Mesothelial cell of epicardium (in vitro differentiated cells): ENCODE measurements at places on chromosomes 7 and 10. TPM values are rescaled to one million over a fixed set of nuclear protein-coding genes. Genes with fewer than 3 reads are reported as not detected.

DNA sequence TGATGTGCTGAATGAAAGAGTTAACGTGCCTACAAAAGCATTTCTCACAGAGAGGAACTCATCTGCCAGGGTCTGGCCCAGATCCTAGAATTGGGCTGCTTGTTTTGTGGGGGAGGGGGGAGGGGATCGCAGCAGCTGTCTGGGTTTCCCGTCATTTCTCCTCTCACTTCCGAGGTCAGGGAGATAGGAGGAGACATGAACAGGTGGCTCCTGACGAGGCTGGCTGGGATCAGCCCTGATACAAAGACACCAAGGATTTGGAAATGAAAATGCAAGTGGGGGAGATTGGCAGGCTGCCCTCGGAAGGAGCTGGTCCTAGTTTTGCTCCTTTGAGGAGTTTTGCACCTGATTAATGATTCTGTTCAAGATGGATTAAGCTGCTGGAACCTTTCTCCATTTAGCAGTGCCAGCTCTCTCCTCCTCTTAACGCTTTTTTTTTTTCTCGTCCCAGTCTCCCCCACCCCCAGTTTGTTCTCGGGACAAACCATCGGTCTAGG lies 86.8 kb upstream of the KMT2C start:
- H3K4me1 ChIP-seq: peaks cover 14% of the 10 kb centered on the region
- H3K27me3 ChIP-seq: no peaks in the 10 kb centered on the region
- H3K27ac ChIP-seq: no peak overlapping the region

GRCh38 chr10:7345717-7346116 lies 65.1 kb downstream of the SFMBT2 start:
- no peak overlapping the region for H3K27ac ChIP-seq
- no peaks in the 10 kb centered on the region for H3K4me1 ChIP-seq
- H3K36me3 ChIP-seq: no peaks in the 10 kb centered on the region
- H3K27me3 ChIP-seq: peaks cover 84% of the 10 kb centered on the region

DNA sequence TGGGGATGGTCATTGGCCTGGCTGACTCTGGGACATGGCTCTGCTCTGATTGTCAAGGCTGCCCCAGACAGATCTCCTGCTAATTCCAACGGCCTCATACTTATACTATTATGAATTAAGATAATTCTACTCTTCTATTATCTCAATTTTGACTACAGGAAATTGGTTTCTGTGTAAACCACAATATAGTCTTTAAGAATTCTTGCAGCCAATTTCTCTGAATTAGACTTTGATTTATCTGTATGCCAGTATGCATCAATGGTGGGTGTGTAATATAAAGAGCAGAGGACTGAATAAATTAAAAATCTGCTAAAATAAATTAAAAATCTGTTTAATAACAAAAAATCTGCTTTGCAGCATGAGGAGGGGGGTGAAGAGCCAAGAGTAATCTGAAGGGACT lies 27.0 kb downstream of the HIBADH start:
- no peak overlapping the region for H3K4me3 ChIP-seq
- H3K27me3 ChIP-seq: no peaks in the 10 kb centered on the region
- H3K27ac ChIP-seq: no peak overlapping the region

DNA sequence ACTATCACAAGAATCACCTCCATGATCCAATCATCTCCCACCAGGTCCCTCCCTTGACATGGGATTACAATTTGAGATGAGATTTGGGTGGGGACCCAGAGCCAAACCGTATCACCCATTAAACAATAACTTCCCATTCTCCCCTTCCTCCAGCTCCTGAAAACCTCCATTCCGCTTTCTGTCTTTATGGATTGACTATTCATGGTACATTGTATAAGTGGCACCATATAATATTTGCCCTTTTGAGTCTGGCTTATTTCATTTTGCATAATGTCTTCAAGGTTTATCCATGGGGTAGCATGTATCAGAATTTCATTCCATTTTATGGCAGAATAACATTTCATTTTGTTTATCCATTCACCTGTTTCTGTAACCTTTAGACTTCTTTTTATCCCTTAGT lies 39.2 kb upstream of the GARS1 start:
- peaks cover 9% of the 10 kb centered on the region for H3K4me1 ChIP-seq
- no peak overlapping the region for H3K27ac ChIP-seq
- peaks cover 8% of the 10 kb centered on the region for H3K36me3 ChIP-seq
- no peak overlapping the region for H3K4me3 ChIP-seq
- H3K27me3 ChIP-seq: no peaks in the 10 kb centered on the region
- no peak for DNase-seq

DNA sequence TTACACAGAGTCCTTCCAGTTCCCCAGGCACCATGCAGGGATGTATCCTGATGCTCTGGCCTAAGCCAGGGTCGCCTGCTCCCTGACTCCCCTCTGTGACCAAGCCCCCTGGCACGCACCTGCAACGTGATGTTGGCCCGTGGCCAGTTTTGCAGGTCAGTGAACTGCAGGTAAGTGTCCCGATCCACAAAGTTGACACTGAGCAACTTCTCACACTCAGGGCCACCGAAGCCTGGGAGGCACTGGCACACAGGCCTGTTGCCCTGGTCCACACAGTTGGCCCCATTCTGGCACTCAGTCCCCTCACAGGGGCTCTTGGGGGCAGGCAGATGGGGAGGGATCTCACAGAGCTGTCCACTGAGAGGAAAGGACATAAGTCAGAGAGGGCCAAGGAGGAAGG lies 174.3 kb downstream of the LCOR start:
- H3K4me1 ChIP-seq: no peaks in the 10 kb centered on the region
- H3K36me3 ChIP-seq: no peaks in the 10 kb centered on the region
- H3K4me3 ChIP-seq: no peak overlapping the region
- DNase-seq: no peak
- peaks cover 3% of the 10 kb centered on the region for H3K27me3 ChIP-seq
- no peak overlapping the region for H3K27ac ChIP-seq

DNA sequence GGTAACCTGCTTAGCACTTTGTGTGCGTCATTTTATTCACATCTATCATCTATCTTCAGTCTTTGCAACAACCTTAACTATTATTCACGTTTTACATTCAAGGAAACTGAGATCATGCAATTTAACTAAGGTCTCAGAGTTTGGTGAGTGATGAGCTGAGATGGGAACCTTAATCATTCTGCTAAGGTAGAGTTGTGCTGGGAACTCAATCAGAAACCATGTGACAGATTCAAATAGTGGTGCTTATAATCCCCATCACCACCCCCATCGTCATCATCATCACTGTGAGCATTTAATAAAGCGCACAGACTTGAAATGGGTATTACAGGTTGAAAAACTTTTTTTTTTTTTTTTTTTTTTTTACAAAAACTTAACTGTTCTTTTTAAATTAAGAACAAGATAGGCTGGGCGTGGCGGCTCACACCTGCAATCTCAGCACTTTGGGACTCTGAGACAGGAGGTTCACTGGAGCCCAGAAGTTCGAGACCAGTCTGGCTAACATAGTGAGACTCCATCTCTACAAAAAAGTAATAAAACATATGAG lies 160.9 kb downstream of the PIP4K2A start:
- H3K4me3 ChIP-seq: no peak overlapping the region
- peak overlapping the region; percentile 49 for H3K27ac ChIP-seq
- H3K27me3 ChIP-seq: no peaks in the 10 kb centered on the region
- no peak for DNase-seq
- H3K4me1 ChIP-seq: peaks cover 50% of the 10 kb centered on the region
- H3K36me3 ChIP-seq: peaks cover 3% of the 10 kb centered on the region

- peaks cover 72% of the 10 kb centered on the region for H3K27me3 ChIP-seq
- H3K4me3 ChIP-seq: no peak overlapping the region
- no peaks in the 10 kb centered on the region for H3K4me1 ChIP-seq
- H3K27ac ChIP-seq: no peak overlapping the region
- DNase-seq: no peak
Observed at GRCh38 chr10:75358835-75359421, 42.6 kb downstream of the ZNF503 start.

- H3K27ac ChIP-seq: no peak overlapping the region
- no peaks in the 10 kb centered on the region for H3K27me3 ChIP-seq
- no peak for DNase-seq
Observed at GRCh38 chr10:33566426-33566825, 232.0 kb upstream of the NRP1 start.

DNA sequence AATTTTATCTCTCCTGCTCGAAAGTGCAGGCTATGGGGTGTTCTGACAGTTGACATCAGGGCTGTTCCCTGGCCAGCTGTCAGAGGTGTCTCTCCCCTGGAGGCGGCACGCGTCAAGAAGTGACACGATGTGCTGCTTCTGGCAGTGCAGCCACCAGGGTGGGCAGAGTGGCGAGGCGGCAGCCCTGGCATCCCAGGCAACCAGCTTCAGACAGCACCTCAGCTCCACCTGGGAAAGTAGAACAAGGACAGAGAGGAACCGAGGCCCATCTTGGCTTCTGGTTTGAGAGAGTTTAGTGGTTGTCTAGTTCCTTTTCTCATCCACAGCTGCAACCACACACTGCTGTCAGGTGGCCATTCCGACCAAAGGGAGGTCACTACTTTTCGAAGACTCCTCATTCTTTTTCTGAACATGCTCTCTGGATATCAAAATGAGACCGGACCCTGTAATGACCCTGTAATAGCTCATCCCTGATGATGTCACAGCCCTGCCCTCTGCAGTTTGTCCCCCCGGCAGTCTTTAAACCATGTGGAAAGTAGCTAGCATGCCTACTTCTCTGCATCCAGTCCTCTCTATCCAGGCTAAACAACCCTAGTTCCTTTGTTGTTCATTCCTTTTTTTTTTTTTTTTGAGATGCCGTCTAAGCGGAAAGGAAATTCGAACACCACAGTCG lies 381.0 kb upstream of the NRP1 start:
- H3K36me3 ChIP-seq: no peaks in the 10 kb centered on the region
- no peak for DNase-seq
- no peak overlapping the region for H3K4me3 ChIP-seq
- H3K27ac ChIP-seq: no peak overlapping the region

DNA sequence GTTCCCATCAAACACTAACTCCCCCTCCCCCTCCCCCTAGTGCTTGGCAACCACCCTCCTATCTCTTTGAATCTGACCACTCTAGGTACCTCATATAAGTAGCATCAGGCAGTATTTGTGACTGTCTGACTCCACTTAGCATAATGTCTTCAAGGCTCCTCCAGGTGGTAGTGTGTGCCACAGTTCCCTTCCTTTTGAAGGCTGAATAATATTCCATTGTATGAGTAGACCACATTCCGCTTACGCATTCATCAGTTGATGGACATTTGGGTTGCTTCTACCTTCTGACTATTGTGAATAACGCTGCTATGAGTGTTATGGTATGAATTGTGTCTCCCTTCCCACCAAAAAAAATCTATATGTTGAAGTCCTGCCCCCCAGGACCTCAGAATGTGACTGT lies 89.6 kb downstream of the PRKAG2 start:
- H3K4me3 ChIP-seq: no peak overlapping the region
- H3K36me3 ChIP-seq: no peaks in the 10 kb centered on the region
- H3K4me1 ChIP-seq: peaks cover 2% of the 10 kb centered on the region
- peaks cover 26% of the 10 kb centered on the region for H3K27me3 ChIP-seq

- no peaks in the 10 kb centered on the region for H3K4me1 ChIP-seq
- no peak overlapping the region for H3K4me3 ChIP-seq
- H3K27ac ChIP-seq: no peak overlapping the region
- H3K27me3 ChIP-seq: peaks cover 12% of the 10 kb centered on the region
- DNase-seq: no peak
- H3K36me3 ChIP-seq: no peaks in the 10 kb centered on the region
Observed at GRCh38 chr7:141262101-141263090, 188.5 kb downstream of the TMEM178B start.

- H3K4me1 ChIP-seq: peaks cover 3% of the 10 kb centered on the region
- no peak overlapping the region for H3K4me3 ChIP-seq
- H3K27me3 ChIP-seq: peaks cover 2% of the 10 kb centered on the region
- no peaks in the 10 kb centered on the region for H3K36me3 ChIP-seq
- no peak for DNase-seq
Observed at GRCh38 chr7:47940088-47941013, 7.9 kb downstream of the PKD1L1 start.

DNA sequence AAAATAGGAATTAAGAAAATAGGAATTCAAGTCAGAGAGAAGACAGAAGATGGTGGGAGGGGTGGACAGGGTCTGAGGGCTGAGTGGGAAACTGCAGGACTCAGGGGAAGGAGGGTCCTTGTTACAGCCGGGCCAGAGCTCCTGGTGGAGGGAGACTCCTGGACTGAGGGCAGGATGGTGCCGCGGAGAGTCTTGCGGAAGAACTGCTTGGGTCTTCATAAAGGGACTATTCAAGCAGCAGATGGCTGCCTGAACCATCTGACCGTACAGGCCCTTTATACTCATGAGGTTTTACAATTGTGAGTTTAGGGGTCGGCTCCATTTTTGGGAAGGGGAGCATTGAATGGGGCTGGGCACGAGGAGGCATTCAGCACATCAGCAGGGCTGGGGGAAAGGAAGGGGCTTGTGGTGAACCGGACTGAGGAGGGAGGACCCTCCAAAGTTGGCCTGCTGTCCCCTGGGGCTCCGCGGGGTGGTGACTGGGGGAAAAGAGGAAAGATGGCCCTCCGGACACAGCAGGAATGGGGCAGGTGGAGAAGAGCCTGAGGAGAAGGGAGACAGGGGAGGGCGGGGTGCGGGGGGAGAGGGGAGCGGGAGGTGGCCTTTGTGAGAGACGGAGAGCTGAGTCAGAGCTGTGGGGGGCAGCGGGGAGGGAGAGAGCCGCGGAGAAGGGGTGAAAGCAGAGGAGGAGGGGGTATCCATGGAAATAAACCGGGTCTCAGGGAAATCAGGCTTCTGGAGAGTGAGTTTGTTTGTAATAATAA lies 1.5 kb downstream of the FAM131B start:
- no peak for DNase-seq
- H3K4me1 ChIP-seq: peaks cover 7% of the 10 kb centered on the region
- H3K4me3 ChIP-seq: peak overlapping the region; percentile 63
- peaks cover 74% of the 10 kb centered on the region for H3K27me3 ChIP-seq
- H3K27ac ChIP-seq: no peak overlapping the region

- no peak overlapping the region for H3K27ac ChIP-seq
- H3K4me1 ChIP-seq: peaks cover 20% of the 10 kb centered on the region
- no peak for DNase-seq
- no peak overlapping the region for H3K4me3 ChIP-seq
- H3K36me3 ChIP-seq: no peaks in the 10 kb centered on the region
Observed at GRCh38 chr7:55179931-55180682, 161.3 kb downstream of the EGFR start.

DNA sequence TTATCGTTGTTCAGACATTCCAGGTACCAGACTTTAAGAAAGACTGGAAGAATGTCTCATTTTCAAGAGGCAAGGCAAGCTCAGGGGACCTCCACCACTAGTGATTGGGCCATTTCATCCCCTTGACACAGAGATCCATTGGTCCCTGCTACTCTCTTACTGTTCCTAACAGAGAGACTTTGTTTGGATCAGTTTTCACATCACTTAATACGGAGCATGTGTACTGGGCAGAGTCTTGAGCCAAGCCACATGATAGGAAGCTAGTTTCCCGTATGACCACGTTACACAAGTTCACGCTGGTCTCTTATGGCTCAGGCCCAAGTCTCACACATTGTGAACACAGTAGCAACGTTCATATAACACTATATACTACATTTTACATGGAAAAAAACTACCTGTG lies 269.9 kb downstream of the BAMBI start:
- H3K36me3 ChIP-seq: peaks cover 10% of the 10 kb centered on the region
- no peak for DNase-seq
- no peak overlapping the region for H3K4me3 ChIP-seq
- peak overlapping the region; percentile 80 for H3K27ac ChIP-seq
- H3K4me1 ChIP-seq: peaks cover 30% of the 10 kb centered on the region

GRCh38 chr7:1421946-1422345 lies 37.3 kb downstream of the MICALL2 start:
- H3K36me3 ChIP-seq: no peaks in the 10 kb centered on the region
- DNase-seq: no peak
- no peak overlapping the region for H3K4me3 ChIP-seq
- H3K4me1 ChIP-seq: peaks cover 10% of the 10 kb centered on the region
- no peak overlapping the region for H3K27ac ChIP-seq

Gene KLF14
- 0.87 to 1.0 TPM (median 1.0 TPM) in 3 replicates for total RNA-seq

Gene MBLAC1
- 2.9 to 3.5 TPM (median 2.9 TPM) in 3 replicates for total RNA-seq

Gene NPTX2
- 0.70 to 1.4 TPM (median 1.1 TPM) in 3 replicates for total RNA-seq

Gene SFRP5
- 0.69 to 1.1 TPM (median 0.86 TPM) in 3 replicates for total RNA-seq

Gene CHAT
- not detected in 3 replicates for total RNA-seq

Gene PCDH15
- total RNA-seq: 24.0 to 26.3 TPM (median 24.8 TPM) in 3 replicates

Gene PRRT4
- total RNA-seq: 7.9 to 9.5 TPM (median 9.1 TPM) in 3 replicates

Gene ENKUR
- total RNA-seq: 0.25 to 0.36 TPM (median 0.27 TPM) in 3 replicates

Gene LRRD1
- total RNA-seq: 0.42 to 0.51 TPM (median 0.50 TPM) in 3 replicates

Gene PDK4
- total RNA-seq: 0.98 to 1.1 TPM (median 1.0 TPM) in 3 replicates
